ENCODE measurements at places on chromosomes 4 and X.

GRCh38 chrX:150234126-150234525 is 129.0 kb upstream of the MAMLD1 start:
- no peak for DNase-seq

GRCh38 chrX:826448-826847 is 195.9 kb downstream of the SHOX start:
- no peak for DNase-seq

GRCh38 chr4:52864793-52865192 is 2.7 kb downstream of the RASL11B start:
- no peak for DNase-seq

DNA sequence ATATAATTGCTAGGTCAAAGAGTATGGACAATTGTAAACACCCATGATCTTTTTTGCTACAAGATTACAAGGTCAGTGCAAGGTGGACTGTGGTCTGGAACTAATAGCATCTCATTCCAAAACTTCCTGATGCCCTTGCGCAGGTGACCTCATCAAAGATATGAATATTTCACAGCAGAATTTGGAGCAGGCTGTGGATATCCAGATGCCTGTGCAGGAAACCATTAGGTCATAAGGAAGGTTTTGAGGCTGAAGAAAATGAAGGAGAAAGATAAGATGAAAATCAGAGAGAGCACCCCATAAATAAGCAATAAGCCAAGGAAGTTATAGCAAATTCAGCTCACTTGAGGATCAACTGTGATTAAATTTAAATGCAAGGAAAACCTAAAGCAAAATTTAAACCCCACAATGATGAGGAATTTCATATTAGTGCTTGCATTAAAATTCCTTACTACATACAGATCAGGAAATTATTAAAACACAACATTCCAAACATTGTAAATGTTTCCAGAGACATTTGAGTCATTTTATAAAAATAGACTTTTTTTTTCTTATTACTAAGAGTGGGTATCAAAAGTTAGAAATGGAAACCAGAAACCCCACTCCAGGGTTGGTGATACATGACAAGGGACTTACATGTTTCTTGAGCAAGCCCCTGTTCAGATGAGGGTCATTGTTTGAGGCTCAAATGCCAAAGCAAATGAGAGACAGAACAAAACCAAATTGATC is 100.7 kb upstream of the FAM9C start:
- no peak for DNase-seq

- no peak for DNase-seq
These were observed 42.7 kb upstream of the ZCCHC12 start for GRCh38 chrX:118780911-118781310.

- no peak for DNase-seq
These were observed 783.0 kb upstream of the AADAT start for GRCh38 chr4:170872794-170873193.

DNA sequence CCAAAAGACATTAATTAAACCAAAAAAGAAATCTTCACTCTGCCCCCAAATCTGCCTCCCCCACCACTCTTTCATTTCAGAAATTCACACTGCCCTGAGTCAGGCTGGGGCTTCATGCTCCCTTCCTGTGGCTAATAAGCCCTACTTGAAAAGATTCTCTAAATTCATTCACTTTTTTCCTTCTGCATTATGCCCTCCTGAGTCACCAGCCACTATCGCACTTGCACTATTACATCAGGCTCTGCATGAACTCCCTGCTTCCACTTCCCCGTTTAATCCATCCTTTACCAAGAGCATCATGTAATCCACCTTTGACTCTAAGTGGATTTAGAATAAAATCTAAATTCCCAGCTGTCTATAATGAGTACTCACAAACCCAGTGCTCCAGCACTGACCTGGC is 295.4 kb upstream of the KLF3 start:
- no peak for DNase-seq

- DNase-seq, result no peak
These were observed 100.8 kb downstream of the REPS2 start for GRCh38 chrX:17047224-17047623.

DNA sequence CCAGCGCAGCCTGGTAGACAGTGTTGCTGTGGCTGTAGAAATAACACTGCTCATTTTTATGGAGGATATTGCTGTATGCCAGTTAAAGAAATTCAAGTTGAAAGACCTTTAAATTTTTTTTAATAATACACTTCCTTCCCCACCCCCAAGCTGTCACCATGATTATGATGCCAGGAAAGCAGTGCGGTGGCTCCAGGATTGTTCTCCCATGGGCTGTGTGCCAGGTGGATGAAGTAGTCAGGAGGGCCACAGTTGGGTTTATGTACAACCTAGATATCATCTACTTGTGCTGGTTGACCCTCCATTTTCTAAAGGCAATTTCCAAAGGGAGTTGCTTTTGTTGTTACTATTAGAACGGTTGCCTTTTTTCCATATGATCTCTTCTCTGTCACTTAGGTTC is 136.6 kb downstream of the AFF1 start:
- no peak for DNase-seq

DNA sequence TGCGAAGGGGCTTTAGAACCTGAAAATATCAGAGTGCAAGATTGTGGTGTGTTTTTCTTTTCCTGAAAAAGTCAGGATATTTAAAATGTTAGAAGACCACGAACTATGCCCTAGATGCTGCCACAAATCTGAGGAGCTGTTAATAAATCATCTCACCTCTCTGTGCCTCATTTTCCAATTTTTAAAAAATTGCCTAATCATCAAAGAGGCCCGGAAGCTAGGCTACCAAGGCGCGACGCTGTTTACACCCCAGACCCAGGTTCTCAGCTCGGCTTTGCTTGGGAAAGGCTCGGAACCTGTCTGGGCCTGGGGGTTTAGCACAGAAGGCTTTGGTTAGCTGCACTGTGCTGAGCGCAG is 409.6 kb downstream of the BCOR start:
- no peak for DNase-seq

GRCh38 chr4:108201774-108202173 is 33.0 kb upstream of the LEF1 start:
- DNase-seq, result no peak

GRCh38 chrX:107599450-107599861 is 28.9 kb upstream of the PRPS1 start:
- no peak for DNase-seq

- no peak for DNase-seq
These were observed at the start of gene PRSS48 for GRCh38 chr4:151276787-151277562. PRSS48 (plus strand) TSS chr4:151277161; CDS start chr4:151277173, 12 bp downstream.

DNA sequence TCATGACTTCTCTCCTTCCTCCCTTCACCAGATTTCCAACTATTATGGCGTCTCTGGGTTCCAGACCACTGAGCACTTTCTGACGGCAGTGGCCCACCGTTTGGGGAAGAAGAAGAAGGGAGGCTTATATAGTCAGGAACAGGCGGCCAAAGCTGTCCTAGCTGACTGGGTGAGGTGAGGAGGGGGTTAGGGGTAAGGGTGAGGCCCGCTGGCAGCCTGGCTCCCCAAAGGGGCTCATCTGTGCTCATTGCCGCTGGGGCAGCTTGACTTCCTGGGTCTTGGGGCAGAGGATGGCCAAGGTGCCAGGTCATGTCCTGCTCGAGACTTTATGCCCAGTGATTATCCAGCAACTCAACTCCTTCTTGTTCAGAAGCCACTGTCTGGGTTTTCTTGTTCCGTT is 21.8 kb downstream of the GNL3L start:
- DNase-seq, result no peak
